GOT3 (cell line): ENCODE measurements at places on chromosomes 7 and 10.

DNA sequence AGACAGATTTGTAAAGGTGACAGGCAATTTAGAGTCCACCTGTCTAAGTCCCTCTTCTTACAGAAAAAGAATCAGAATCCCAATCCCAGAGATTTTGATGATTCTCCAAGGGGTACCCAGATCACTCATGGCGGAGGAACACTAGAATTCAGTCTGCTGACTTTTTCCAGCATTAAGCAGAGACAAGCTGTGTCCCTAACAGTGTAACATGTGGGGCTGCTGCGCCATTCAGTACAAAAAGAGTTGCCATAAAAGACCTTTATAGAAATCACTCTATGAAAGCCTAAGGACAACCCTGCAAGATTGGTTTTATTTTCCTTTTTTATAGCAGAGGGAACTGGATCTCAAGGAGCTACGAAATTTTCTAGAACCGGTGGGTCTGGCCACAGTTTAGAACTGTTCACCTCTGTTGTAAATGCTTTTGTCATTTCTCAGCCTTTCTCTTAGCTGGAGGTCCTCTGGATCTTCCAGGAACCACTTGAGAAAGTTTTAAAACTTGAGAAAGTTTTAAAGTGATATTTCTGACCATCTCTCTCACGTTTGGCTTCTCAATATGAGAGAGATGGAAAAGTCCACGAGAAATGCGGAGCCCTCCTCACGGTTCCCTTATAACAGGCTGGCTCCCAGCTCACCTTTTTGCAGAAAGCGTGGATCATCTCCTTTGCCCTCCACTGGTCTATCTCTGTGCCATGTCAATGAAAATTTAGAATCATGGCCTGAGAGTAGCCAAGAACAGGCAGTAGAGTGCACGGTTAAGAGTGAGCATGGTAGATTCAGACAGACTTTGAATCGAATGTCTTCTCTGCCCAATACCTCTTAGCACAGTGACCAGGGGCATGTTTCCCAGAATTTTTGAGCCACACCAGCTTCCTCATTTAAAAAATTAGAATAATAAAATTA lies 826 bp downstream of the GIMAP7 start:
- no peak for DNase-seq

DNA sequence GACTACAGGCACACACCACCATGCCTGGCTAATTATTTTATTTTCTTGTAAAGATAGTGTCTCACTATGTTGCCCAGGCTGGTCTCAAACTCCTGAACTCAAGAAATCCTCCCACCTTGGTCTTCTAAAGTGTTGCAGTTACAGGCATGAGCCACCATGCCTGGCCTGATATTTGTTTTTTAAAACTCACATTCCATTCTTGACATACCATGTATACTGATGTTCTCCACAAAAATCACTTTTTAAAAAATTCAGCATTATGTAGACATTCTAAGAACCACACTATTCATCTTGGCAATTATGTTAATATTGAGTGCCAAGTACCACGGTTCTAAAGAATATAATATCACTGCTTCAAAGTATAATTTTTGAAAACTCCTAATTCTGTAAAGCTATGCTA lies 43.5 kb downstream of the IDE start:
- no peak for DNase-seq

- DNase-seq: no peak
These were observed 12.1 kb upstream of the ZNF107 start for GRCh38 chr7:64653721-64654401.

DNA sequence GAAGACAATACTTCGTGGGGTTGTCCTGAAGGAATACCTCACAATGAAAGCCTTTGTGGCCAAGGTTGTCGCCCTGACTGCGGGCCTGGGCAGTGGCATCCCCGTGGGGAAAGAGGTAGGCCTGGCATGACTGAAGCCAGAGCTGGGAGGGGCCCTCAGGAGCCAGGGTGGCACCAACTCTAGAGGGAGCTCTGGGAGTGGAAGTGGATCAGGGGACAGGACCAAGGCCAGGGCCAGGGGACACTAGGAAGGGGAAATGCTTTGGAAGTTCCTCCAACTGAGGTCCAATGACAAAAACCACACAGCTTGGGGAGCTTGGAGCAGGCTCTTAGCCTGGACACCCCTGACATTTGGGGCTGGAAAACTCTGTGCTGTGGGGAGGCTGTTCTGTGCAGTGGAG lies 5.8 kb downstream of the CLCN1 start:
- no peak for DNase-seq

DNA sequence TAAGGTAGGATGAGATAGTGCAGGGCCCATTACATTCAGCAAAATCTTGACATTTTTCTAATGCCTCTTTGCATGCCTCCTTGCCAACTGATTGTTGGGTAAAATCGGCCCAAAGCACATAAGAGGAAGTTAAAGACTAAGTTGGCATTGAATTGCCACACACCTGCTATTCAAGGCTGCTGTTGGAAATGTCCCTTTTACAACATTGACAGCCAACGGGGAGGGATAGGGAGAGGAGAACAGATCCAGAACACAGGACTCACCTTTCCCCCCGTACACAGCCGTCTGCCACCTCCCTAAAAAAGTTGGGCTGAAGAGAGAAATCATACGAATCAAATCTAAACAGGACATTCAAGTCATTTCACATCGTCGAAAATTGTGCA lies 695 bp downstream of the FAM237B start:
- DNase-seq: no peak

GRCh38 chr10:90023950-90024349 lies 322.6 kb downstream of the KIF20B start:
- DNase-seq: no peak

- DNase-seq: peak; percentile 11
These were observed 16.9 kb downstream of the TCAF1 start for GRCh38 chr7:143884969-143885559.

- no peak for DNase-seq
These were observed 1.5 kb downstream of the PLEKHA8 start for GRCh38 chr7:30029696-30030095.

GRCh38 chr7:20296444-20296843 lies 34.3 kb upstream of the ITGB8 start:
- no peak for DNase-seq

DNA sequence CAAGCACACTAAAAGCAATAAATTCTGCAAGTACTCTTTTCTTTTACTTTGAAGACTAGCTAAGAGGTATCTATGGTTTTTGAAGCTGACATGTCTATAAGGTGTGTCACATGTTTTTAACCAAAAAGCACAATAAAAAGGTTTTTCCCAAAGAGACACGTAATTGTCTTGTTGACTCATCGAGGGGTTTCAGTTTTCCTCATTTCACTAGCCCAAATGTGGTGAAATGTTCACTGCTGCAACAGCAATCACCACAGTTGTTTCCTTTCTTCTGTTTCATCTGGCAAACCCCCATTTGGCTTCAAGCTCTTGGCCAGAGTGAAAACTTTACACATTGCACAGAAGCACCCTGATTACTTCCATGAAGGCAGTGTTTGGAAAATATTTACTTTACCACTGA lies 3.8 kb upstream of the HOXA4 start:
- DNase-seq: no peak

DNA sequence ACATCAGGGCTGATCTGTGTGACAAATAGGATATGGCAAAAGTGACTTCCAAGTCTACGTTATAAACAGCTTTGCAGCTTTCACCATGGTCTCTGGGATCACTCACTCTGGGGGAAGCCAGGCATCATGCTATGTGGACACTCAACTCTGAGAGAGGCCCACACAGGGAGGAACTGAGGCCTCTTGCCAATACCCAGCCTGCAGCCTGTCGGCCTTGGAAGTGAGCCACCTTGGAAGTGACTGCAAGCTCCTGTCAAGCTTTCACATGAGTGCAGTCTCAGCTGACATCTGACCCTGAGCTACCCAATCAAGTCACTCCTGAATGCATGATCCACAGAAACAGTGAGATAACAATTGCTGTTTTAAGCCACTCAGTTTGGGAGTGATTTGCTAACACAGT lies 56.5 kb downstream of the MMRN2 start:
- no peak for DNase-seq

DNA sequence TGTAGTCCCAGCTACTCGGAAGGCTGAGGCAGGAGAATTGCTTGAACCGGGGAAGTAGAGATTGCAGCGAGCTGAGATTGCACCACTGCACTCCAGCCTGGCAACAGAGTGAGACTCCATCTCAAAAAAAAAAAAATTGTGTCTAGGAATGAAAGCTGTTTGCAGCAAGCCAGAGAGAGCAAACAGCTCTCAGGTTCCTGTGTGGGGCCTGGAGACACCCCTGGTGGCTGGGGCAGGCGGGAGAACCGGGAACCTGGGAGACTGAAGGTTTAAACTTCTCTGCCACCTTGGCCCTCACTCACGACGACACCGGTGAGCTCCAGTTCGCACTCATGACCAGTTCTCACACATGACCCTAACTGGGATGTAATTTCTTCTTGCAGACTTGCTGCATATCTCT lies 13.2 kb upstream of the UNCX start:
- no peak for DNase-seq

- no peak for DNase-seq
These were observed 324.0 kb upstream of the POT1 start for GRCh38 chr7:125253452-125254190.

- DNase-seq: no peak
These were observed 21.6 kb downstream of the HIP1 start for GRCh38 chr7:75716992-75717626.

GRCh38 chr10:17213646-17214349 lies 12.3 kb upstream of the TRDMT1 start:
- DNase-seq: no peak

- no peak for DNase-seq
These were observed 35.5 kb downstream of the TMEM270 start for GRCh38 chr7:73896454-73896853.

GRCh38 chr10:75857269-75857846 lies 425.9 kb downstream of the LRMDA start:
- DNase-seq: no peak

GRCh38 chr10:123808906-123809305 lies 82.7 kb downstream of the CPXM2 start:
- DNase-seq: no peak

DNA sequence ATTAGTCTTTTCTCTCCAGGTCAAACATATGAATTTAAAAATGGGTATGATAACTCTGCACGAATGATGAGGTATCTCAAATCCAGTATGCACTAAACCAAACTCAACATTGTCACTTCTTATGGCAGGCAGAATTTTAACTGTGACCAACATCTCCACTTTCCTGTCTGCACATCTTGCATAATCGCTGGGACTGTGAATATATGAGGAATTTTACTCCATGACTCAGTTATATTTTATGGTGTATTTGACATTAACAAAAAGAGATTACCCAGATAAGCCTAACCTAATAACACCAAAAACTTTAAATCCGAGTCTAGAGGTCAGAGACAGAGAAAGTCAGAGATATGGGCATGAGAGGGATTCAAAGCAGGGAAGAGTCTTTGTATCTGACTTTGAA lies 454.5 kb upstream of the SEMA3D start:
- no peak for DNase-seq

GRCh38 chr7:20793248-20793647 lies 6.6 kb upstream of the SP8 start:
- no peak for DNase-seq

GRCh38 chr7:99141841-99142726 lies 1.8 kb downstream of the SMURF1 start:
- no peak for DNase-seq

DNA sequence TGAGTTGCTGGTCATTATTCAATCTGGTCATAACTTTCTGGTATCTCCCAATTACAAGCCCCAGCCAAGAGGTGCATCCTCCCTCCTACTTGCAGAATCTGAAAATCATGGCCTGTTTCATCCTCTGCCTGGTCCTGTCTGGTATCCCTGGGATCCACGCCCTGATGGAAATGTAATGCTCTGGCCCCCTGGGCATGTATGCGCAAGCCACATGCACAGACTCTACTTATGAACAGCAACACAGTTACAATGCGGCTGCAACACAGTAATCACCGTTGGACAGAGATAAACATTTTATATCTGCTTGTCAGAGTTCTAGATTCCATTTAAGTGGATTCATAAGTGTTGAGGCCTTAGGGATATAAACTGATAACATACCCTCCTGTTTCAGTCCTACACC lies 117.8 kb upstream of the ABI1 start:
- no peak for DNase-seq

DNA sequence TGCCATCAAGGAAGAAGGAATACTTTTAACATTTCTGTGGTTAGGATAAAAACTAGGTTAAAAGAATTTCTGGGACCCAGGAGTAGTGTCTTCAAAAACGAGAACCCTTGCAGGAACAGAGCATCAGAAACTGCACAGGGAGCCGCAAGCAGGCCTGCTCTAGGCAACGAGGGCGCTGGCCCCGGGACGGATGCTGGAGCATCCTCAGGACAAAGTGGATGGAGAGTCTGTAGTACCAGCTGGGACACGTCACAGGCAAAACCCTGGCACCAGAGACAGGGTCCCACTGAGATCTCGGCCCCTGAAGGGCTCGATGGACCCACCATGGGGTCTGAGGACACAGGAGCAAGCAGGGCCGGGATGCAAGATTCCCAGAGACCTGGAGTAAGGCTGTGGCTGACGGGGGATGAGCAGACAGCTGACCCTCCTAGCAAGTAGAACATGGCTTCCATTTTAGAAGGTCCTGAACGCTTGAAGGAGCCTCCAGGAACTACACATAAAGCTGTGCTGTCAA lies 106.6 kb downstream of the GALNT11 start:
- no peak for DNase-seq

DNA sequence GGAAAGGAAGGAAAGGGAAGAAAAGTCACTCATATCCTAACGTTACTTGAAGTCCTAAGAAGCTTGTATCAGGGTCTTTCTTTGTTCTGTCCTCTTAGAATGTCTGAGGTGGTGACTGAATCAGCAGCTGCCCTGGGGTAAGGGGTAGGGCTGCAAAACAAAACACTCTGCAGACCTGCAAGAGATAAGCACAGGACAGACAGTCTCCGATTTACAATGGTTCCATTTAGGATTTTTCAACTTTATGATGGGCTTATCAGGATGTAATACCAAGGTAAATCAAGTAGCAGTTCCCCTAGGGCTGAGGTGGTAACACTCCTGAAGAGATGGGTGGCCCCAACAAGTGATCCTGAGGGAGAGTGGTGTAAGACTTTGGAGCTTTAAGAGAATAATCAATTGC lies 16.5 kb downstream of the KDM7A start:
- DNase-seq: no peak

DNA sequence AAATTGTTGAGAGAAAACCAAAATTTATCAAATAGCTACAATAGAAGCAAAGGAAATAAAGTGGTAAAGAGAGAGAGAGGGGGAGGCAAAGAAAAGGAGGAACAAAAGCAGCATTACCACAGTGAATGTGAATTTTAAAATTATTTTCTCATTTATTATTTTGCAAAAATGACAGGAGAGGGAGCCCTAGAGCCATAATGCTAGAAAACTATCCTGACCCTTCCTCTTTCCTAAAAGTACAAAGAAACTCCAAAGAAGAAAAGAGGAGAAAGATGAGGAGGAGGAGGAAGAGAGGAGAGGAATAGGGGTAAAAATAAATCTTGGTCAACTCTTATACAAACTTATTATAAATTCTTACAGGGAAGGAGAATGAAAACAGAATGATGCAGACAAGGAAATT lies 921.5 kb downstream of the NRG3 start:
- DNase-seq: no peak

GRCh38 chr7:159198016-159198724 lies 53.5 kb upstream of the VIPR2 start:
- no peak for DNase-seq

- DNase-seq: no peak
These were observed 130.6 kb upstream of the LSM8 start for GRCh38 chr7:118053353-118053752.
